Aorta (tissue), 5 donors: ENCODE measurements at places on chromosomes 7 and 10. TPM values are rescaled to one million over a fixed set of nuclear protein-coding genes. Genes with fewer than 3 reads are reported as not detected.

The ABCB4 gene
- total RNA-seq, result 7.4 TPM

The OR6B1 gene
- total RNA-seq, result not detected

DNA sequence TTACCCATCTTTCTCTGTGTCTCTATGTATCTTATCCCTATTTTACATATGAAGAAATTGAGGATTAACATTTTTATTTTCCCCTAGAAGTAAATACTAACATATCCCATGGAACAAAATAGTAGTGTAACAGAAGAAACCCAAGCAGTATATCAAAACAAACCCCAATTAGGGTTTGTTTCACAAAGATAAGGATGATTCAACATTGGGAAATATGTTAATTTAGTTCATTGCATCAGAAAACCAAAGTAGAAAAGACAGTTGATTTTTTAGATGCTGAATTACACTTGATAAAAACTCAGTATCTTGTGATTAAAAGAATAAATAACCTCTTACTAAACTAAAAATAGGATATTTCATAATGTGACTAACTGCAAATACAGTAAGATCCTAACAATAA lies 87.8 kb downstream of the GLCCI1 start:
- no peak overlapping the region for H3K4me3 ChIP-seq
- H3K4me1 ChIP-seq, result no peaks in the 10 kb centered on the region
- no peak for DNase-seq
- no peak overlapping the region for H3K27ac ChIP-seq
- no peaks in the 10 kb centered on the region for H3K27me3 ChIP-seq

DNA sequence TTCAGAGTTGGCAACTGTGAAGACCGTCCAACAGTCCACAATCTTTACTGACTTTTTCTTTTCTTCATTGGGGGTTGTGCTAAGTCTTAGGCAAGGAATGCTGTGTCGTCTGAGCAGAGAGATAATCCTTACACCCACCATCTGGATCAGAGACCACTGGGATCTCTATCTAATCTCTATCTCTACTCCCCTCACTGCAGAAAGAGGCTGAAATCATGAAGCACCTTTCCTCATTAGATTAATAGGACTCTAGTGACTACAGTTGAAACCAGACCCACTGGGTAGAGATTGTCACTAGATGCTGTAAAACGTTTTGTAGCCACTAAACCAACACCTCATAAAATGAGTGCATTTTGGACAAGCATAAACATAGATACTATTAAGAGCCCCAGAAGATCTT lies 387.4 kb upstream of the CELF2 start:
- DNase-seq, result no peak
- no peaks in the 10 kb centered on the region for H3K4me1 ChIP-seq
- no peak overlapping the region for H3K4me3 ChIP-seq
- no peak overlapping the region for H3K27ac ChIP-seq
- no peaks in the 10 kb centered on the region for H3K27me3 ChIP-seq

The CALHM1 gene
- not detected for total RNA-seq

DNA sequence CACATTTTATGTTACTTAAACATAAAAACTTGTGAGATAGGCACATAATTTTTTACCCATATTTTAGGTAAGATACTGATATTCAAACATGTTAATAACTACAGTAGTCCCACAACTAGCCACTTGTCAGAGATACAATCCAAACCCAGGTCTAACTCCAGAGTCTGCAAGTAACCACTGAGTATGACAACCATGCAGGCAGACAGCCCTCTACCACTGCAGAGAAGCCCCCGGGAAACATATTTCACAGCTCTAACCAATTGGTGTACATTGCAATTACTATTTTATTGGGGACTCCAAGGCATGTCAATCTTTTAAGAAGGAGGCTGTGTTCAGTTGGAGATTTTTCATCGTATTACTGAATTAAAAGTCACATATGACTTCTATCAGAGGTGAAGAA lies 107.2 kb upstream of the FAM133B start:
- no peaks in the 10 kb centered on the region for H3K36me3 ChIP-seq
- no peaks in the 10 kb centered on the region for H3K27me3 ChIP-seq
- H3K27ac ChIP-seq, result no peak overlapping the region
- no peak for DNase-seq
- no peak overlapping the region for H3K4me3 ChIP-seq

The TMEM229A gene
- not detected for total RNA-seq

GRCh38 chr7:27248427-27248806 lies 5.8 kb downstream of the EVX1 start:
- no peaks in the 10 kb centered on the region for H3K4me1 ChIP-seq
- no peak overlapping the region for H3K27ac ChIP-seq

The SCD gene
- total RNA-seq, result 22.7 TPM

The CFAP70 gene
- 0.94 TPM for total RNA-seq

- no peaks in the 10 kb centered on the region for H3K4me1 ChIP-seq
- no peaks in the 10 kb centered on the region for H3K27me3 ChIP-seq
- DNase-seq, result peak; percentile 30
- no peak overlapping the region for H3K27ac ChIP-seq
Observed at GRCh38 chr7:158018098-158018762, 569.4 kb downstream of the PTPRN2 start.

DNA sequence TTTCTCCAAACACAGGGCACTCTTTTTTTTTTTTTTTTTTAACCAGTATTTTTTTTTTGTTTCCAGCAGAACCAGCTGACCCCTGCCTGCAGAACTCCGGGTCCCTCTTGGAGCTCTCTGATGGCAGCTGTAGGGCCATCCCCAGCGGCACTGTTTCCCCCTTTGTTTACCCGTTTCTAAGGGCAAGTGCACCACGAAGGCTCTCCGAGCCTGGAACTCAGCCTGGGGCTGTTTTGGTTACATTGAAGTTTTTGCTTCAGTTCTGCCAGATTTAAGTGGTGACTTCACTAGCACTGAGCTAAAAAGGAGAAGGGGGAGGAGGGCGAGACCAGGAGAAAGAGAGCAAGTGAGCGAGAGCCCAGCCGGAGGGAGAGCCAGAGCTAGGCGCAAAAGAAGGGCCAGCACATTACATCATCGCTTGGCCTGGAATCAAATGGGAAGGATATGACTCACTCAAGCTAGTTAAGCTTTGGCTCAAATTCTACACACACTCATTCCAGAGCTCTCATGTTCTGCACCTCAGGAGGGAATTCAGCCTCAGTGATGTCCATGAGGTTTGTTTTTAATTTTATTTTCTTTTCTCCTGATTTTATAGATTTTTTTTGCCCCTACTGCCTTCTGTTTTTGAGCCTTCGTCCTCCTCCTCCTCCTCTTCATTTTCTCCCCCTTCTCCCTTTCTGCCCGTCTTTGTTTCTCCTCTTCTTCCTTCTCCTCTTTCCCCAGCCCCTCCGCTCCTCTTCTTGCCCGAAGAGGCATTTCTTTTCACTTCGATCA lies 272.3 kb downstream of the TRIL start:
- peak; percentile 94 for DNase-seq
- peak overlapping the region; percentile 85 for H3K4me3 ChIP-seq
- no peaks in the 10 kb centered on the region for H3K4me1 ChIP-seq
- peak overlapping the region; percentile 85 for H3K27ac ChIP-seq
- no peaks in the 10 kb centered on the region for H3K36me3 ChIP-seq
- no peaks in the 10 kb centered on the region for H3K27me3 ChIP-seq

DNA sequence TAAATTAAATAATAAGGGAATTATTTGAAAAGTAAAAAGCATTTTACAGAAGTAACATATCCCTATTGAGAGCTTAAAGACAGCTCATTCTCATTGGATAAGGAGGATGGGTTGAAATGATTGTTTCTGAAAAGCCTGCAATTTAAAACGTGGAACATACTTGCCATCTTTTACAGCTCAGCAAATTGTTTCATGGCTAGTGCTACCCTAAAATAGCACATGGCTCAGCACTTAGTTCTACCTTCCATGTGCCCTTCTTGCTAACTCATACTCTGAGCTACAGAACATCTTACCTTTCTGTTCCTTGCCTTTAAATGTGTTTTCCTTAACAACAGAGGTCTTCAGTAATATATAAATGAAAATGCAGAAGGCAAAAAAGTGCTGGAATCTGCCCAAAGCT lies 8.6 kb downstream of the SEMA3C start:
- no peaks in the 10 kb centered on the region for H3K27me3 ChIP-seq
- H3K36me3 ChIP-seq, result no peaks in the 10 kb centered on the region
- H3K27ac ChIP-seq, result no peak overlapping the region
- no peaks in the 10 kb centered on the region for H3K4me1 ChIP-seq
- no peak for DNase-seq

DNA sequence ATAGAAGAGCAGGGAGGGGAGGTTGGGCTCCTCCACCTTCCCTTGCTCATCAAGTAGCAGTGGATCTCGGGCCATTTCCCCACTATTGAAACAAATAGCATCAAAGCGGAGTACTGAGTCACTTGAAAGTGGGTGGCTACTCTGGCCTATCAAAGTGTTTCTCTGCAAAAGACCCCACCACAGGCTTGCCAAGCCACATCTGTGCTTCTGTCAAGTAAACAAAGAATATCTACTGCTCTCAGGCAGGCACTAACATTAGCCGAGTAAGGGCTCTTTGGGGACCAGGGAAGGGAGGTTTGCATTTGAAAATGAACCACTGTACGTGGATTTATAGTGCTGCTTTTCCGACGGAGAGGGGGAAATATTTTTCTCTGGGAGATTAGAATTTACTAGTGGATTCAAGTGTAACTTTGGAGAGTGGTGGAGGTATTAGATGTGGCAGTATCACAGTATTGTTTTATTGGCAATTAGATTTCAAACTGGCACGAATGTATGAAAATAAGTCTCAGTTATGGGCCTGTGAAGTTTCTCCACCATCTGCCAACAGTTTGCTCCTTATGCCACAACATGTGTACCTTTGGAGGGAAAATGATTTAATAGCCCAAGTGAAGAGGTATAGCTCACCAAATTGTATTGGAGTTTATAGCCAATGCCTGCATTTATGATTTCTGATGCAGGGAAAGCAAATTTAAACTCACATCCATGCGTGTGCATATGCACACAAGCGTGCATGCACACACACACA lies 97.5 kb downstream of the RPS24 start:
- no peak overlapping the region for H3K27ac ChIP-seq
- H3K4me3 ChIP-seq, result no peak overlapping the region
- H3K27me3 ChIP-seq, result no peaks in the 10 kb centered on the region
- H3K36me3 ChIP-seq, result no peaks in the 10 kb centered on the region
